Kidney epithelial cell (primary cell): ENCODE measurements at places on chromosomes 7 and 10.

- no peak for DNase-seq
Observed at GRCh38 chr10:124344266-124344590, 74.5 kb downstream of the OAT start.

DNA sequence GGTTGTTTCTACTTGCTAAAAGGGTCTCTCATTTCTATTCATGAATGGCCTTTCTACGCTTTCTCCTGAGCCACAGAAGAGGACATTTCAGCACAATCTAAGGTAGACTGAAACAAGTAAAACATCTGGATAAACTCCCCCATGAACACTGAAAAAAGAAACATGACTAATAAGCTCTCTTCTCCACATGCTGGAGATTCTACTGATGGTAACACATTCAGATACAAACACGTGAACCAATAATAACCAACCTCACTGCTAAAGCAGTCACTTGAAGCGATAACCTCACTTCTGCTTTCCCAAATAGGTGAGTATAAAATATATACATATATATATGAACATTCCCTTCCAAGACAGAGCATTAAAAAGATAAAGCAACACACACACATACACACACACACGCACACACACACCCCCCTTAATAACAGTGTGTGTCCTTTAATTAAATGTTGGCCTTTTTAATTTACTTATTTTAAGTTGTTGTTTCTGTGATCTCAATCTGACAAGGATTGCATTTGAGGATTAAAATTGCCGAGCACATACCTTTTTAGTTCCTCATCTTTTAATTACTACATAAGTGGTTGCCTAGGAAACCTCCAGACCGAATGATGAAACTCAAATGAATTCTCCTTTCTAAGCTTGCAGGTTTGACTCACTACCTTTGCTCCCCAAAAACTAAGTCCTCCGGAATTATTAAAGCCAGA lies 292.4 kb upstream of the KLF14 start:
- no peak for DNase-seq

DNA sequence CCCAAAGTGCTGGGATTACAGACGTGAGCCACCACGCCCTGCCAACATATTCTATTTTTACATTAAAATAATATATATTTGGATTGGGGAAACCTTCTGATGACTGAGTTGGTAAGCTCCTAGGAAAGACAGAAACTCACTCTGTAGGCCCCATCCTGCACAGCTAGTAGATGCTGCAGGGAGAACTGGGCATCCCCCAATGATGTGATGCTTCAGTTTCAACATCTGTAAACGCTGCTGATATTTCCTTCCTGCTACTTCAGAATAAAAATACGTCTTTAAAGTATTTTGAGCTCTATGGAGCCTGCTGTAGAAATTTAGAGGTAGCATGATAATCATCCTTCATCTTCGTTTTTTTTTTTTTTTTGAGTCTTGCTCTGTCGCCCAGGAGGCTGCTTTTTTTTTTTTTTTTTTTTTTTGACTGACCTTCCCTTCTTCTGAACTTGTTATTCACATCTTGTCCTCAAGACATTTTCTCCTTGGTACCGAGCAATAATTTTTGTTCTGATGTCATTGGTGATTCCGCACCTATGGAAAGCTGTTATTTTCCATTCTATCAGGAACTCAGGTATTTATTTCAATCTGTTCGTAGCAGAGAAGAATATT lies 21.8 kb upstream of the INPP5F start:
- no peak for DNase-seq

- DNase-seq: no peak
Observed at GRCh38 chr10:75431180-75432111, at the start of gene LRMDA. Gene LRMDA (plus strand): TSS chr10:75431624.

DNA sequence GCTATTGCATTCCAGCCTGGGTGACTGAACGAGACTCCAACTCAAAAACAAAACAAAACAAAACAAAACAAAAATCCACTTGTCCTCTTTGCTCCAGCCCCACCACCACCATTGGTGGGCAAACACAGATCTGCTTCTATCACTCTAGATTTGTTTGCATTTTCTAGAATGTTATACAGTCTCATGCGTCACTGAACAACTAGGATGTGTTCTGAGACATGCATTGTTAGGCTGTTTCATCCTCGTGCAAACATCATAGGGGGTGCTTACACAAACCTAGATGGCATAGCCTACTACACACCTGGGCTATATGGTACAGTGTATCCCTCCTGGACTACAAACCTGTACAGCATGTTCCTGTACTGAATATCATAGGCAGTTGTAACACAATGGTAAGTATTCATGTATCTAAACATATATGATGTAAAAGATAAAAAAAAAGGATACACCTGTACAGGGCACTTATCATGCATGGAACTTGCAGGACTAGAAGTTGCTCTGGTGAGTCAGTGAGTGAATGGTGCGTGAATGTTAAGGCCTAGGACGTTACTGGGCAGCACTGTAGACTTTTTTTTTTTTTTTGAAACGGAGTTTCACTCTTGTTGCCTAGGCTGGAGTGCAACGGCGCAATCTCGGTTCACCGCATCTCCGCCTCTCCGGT lies 45.3 kb downstream of the BTBD16 start:
- DNase-seq: no peak

DNA sequence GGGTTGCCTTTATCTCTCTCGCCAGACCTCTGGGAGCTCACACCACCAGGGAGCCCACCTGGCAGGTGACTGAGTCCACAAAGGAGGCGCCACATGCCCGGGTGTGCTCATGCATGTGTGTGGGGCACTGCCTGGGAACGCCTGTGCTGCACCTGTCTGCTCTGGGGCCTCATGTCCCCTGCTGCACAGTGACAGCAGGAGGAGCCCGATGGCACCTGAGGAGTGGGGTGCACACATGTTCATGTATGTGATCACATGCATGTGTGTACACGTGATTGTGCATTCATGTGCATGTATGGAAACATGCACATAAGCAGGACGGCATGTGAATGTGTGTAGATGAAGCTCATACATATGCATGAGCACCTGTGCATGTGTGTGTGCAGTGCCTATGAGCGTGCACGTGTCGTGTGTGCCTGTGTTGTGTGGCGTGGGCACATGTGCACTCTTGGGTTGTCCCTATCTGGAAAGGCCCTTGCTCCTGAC lies 22.0 kb downstream of the YKT6 start:
- no peak for DNase-seq

DNA sequence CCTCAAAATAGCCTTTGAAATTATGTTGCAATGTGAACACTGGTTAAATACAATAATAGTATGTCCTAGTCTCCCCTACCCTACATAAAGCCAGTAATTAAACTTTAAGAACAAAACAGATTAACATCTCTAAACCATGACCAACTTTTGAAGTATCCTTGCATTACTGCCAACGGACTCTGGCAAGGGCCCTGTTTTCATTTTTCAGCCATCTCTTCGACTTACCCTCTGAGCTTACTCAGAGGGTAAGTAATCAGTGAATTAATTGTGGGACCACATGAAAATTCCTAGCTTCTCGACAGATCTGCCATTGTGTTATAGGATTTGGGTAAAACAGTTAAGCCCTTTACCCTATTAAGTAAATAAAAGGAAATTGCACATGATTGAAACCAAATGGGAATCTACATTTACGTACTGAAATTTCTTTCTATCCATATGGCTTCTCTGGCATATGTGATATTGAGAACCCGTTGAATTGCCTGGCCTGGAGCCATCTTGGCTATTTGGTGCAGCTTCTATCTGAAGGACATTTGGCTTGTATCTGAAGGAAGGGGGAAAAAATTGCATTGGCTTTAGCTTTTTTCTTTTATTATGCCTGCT lies 39.6 kb downstream of the DYNC1I1 start:
- no peak for DNase-seq

- no peak for DNase-seq
Observed at GRCh38 chr10:31930023-31930751, 1.6 kb upstream of the ARHGAP12 start.

GRCh38 chr7:81707966-81708365 lies 61.9 kb downstream of the HGF start:
- DNase-seq: no peak

DNA sequence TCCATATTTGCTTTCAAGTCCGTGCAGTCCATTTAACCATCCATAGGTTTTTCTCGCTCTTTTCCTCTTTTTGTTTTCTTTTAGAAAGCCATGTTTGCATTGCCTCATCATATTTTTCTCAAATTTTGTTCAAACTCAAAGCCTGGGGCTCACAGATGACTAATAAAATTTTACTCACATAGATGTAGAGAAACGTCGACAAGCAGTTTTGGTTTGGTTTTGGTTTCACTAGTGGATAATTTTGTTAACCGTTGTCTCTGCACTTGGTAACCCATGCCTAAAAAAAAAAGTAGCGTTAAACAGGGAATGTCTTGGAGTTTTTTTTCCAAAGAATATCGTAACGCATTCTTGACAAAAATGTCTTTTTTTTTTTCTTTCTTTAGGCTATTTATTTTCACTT lies 344.2 kb upstream of the GALNT17 start:
- no peak for DNase-seq

- no peak for DNase-seq
Observed at GRCh38 chr10:72783410-72783833, 91.5 kb downstream of the MCU start.
